Lower lobe of right lung (tissue), 2 donors: ENCODE measurements at places on chromosomes 12 and 14. TPM values are rescaled to one million over a fixed set of nuclear protein-coding genes. Genes with fewer than 3 reads are reported as not detected.
A peak's percentile ranks its signal among the peaks of the same experiment; 100 is the strongest.

DNA sequence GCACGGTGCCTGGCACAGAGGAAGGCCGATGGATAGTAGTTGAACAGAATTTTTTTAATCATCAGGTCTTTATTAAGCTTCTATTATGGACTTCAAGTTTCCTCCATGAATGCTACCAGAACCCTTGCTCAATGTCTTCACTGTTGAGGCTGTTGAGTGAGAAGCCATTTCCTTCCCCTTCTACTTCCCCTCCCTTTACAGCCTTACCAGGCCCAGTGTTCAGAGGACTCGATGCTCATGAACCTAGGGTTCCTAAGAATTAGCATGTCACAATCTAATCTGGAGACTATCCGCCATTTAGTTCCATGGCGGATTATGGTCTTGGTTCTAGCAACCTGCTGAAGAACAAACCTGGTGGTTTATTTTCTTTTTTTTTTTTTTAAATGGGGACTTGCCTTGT is 17.7 kb downstream of the ETV6 start:
- H3K4me3 ChIP-seq: no peak overlapping the region
- no peak for DNase-seq
- H3K27ac ChIP-seq: no peak overlapping the region
- no peaks in the 10 kb centered on the region for H3K36me3 ChIP-seq
- no peaks in the 10 kb centered on the region for H3K27me3 ChIP-seq
- peaks cover 48% of the 10 kb centered on the region for H3K4me1 ChIP-seq

DNA sequence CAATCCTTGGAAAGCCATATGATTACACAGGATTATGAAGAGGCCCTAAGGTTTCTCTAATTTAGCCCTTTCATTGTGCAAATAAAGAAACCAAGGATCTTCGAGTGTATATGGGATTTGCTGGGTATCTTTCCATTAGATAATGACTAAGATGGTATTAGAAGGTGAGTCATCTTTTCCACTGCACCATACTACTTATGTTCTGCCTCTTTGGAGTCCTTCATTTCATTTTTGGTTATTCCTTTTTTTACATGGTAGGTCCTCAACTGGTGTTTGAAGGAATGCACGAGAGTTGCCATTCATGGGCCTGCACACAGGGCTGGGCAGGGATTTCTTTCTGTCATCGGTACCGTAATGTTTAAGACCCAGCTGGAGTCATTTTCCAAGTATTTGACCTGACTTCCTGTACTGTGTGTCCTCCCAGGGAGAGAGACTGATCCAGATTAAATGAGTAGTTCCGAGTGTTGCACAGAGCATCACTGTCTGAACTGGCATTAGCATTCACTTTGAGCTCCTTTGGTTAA is 85.7 kb downstream of the BORCS5 start:
- H3K27ac ChIP-seq: peak overlapping the region; percentile 42
- no peak overlapping the region for H3K4me3 ChIP-seq
- no peaks in the 10 kb centered on the region for H3K36me3 ChIP-seq
- DNase-seq: no peak
- H3K4me1 ChIP-seq: peaks cover 23% of the 10 kb centered on the region

- H3K27ac ChIP-seq: no peak overlapping the region
- no peaks in the 10 kb centered on the region for H3K27me3 ChIP-seq
- H3K4me1 ChIP-seq: no peaks in the 10 kb centered on the region
- H3K4me3 ChIP-seq: no peak overlapping the region
These were observed 65.3 kb upstream of the TSPAN8 start for GRCh38 chr12:71223139-71223538.

- H3K4me1 ChIP-seq: no peaks in the 10 kb centered on the region
- DNase-seq: no peak
- no peaks in the 10 kb centered on the region for H3K36me3 ChIP-seq
- no peaks in the 10 kb centered on the region for H3K27me3 ChIP-seq
- H3K27ac ChIP-seq: no peak overlapping the region
These were observed 47.8 kb downstream of the HMGA2 start for GRCh38 chr12:65871865-65872645.

GRCh38 chr12:131372171-131372475 is 338.8 kb upstream of the SFSWAP start:
- H3K4me1 ChIP-seq: no peaks in the 10 kb centered on the region
- DNase-seq: no peak
- no peaks in the 10 kb centered on the region for H3K36me3 ChIP-seq
- H3K27me3 ChIP-seq: no peaks in the 10 kb centered on the region
- H3K4me3 ChIP-seq: no peak overlapping the region

GRCh38 chr12:48423171-48423570 is 49.2 kb upstream of the ANP32D start:
- DNase-seq: no peak
- no peak overlapping the region for H3K27ac ChIP-seq
- H3K36me3 ChIP-seq: no peaks in the 10 kb centered on the region

DNA sequence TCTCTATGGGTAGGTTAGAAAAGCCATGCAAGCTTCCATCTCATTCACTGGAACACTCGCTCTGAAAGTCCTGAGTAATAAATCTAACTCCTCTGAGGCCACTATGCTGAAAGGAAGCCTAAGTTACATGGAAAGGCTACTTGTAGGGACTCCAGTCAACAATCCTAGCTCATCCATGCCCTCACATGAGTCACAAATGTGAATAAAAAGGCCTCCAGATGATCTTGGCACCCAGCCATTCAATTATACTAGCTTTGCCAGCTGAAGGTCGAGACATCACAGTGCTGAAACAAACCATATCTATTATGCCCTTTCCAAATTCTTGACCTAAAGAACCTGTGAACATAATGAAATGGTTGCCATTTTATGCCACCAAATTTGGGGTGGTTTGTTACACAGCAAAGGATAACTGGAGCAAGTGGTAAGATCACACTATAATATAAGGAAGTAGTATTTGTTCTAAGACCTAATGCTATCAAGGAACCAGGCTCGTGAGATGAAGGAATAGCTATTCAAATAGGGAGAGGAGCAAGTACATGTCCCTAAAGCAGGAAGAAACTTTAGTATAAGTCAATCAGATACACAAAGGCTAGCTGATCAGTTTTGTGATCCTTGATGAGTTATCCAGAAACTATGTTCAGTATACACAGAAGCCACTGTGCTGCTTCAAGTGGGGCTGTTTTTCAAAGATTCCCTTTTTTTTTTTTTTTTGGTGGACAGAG is 142.1 kb downstream of the MED13L start:
- no peak overlapping the region for H3K27ac ChIP-seq
- H3K27me3 ChIP-seq: no peaks in the 10 kb centered on the region
- no peak for DNase-seq

DNA sequence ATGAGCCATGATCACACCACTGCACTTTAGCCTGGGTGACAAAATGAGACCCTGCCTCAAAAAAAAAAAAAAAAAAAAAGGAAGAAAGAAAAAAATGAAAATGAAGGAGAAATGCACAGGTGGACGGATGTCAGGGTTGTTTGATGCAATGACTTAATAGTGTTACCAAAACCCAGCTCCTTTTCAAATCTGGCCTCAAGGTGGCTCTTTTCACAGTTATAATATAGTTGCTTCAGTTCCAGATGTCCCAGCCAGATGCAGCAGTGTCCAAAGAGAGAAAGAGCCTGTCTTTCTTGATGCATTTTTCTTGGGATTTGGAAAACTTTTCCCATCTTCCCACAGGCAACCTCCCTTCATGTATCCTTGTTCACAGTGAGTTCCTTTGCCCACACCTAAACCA is 36.5 kb downstream of the KCNMB4 start:
- no peak overlapping the region for H3K27ac ChIP-seq
- no peaks in the 10 kb centered on the region for H3K36me3 ChIP-seq
- H3K4me1 ChIP-seq: no peaks in the 10 kb centered on the region
- DNase-seq: no peak

GRCh38 chr12:115102450-115102849 is 418.5 kb upstream of the TBX3 start:
- H3K36me3 ChIP-seq: no peaks in the 10 kb centered on the region
- H3K4me3 ChIP-seq: no peak overlapping the region
- no peak for DNase-seq
- no peaks in the 10 kb centered on the region for H3K27me3 ChIP-seq
- H3K4me1 ChIP-seq: peaks cover 2% of the 10 kb centered on the region
- H3K27ac ChIP-seq: no peak overlapping the region

GRCh38 chr12:4856596-4856995 is 53.1 kb upstream of the KCNA1 start:
- peaks cover 27% of the 10 kb centered on the region for H3K27me3 ChIP-seq
- no peak for DNase-seq
- peaks cover 13% of the 10 kb centered on the region for H3K4me1 ChIP-seq
- H3K27ac ChIP-seq: no peak overlapping the region

GRCh38 chr12:64392221-64392620 is 1.7 kb upstream of the C12orf56 start:
- H3K27ac ChIP-seq: no peak overlapping the region
- peaks cover 9% of the 10 kb centered on the region for H3K4me1 ChIP-seq
- H3K36me3 ChIP-seq: no peaks in the 10 kb centered on the region
- H3K27me3 ChIP-seq: peaks cover 32% of the 10 kb centered on the region
- no peak for DNase-seq

GRCh38 chr12:180445-180844 is 33.5 kb downstream of the SLC6A12 start:
- H3K4me1 ChIP-seq: peaks cover 31% of the 10 kb centered on the region
- DNase-seq: peak; percentile 69
- no peaks in the 10 kb centered on the region for H3K36me3 ChIP-seq
- peak overlapping the region; percentile 19 for H3K4me3 ChIP-seq
- no peak overlapping the region for H3K27ac ChIP-seq
- peaks cover 4% of the 10 kb centered on the region for H3K27me3 ChIP-seq

DNA sequence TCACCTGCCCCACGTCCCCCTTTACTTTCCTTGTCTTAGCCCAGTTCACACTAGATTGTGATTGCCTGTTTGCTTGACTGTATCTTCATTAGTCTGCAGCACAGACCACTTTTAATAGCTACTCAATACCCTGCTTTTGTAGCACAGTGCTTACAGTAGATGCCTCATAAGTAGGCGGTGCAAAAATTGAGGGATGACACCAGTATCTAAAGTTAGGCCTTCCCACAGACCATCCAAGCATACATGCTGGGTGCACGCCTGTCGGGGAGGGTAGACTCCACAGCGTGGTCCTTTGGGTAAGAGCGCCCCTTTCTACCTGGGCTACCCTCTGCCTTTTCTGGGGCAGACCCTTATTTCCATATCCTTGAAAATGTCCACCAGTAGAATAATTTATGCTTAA is 140.8 kb downstream of the GCH1 start:
- no peak overlapping the region for H3K4me3 ChIP-seq
- peaks cover 60% of the 10 kb centered on the region for H3K36me3 ChIP-seq
- no peak overlapping the region for H3K27ac ChIP-seq
- no peak for DNase-seq

- no peak overlapping the region for H3K4me3 ChIP-seq
- no peak overlapping the region for H3K27ac ChIP-seq
- DNase-seq: no peak
- H3K27me3 ChIP-seq: no peaks in the 10 kb centered on the region
These were observed 276.1 kb downstream of the SYT1 start for GRCh38 chr12:79140711-79141110.

- H3K4me1 ChIP-seq: no peaks in the 10 kb centered on the region
- no peak overlapping the region for H3K4me3 ChIP-seq
- no peak overlapping the region for H3K27ac ChIP-seq
- H3K36me3 ChIP-seq: no peaks in the 10 kb centered on the region
- no peaks in the 10 kb centered on the region for H3K27me3 ChIP-seq
These were observed 480.2 kb upstream of the FBXO33 start for GRCh38 chr14:39912192-39913100.

The SLC17A8 gene
- not detected for total RNA-seq

The WBP11 gene
- 49.3 TPM for total RNA-seq
